Stimulated activated CD4-positive, alpha-beta T cell treated with anti-CD3 and anti-CD28 coated beads, TNF-alpha, amount 100 ng/mL, for 24 hours (primary cell): ENCODE measurements at places on chromosomes 2 and 18.

DNA sequence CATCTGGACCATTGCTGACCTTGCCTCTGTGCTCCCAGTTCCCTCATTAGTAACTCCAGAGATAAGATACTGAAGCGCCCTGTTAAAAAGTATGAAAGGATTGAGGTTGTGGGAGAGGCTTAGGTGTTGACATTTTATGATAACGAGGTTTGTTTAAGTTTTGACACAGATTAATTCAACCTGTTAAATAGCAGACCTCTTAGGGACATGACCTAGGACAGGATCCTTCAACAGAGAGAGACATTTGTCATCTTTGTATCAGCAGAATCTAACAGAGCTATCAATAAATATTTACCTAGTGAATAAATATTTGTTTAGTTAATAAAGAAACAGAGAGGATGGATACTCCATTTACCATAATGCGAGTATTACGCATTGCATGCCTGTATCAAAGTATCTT, 99.5 kb downstream of the DCC start:
- DNase-seq, result no peak

GRCh38 chr2:111126581-111126980, 5.9 kb downstream of the BCL2L11 start:
- DNase-seq, result no peak

DNA sequence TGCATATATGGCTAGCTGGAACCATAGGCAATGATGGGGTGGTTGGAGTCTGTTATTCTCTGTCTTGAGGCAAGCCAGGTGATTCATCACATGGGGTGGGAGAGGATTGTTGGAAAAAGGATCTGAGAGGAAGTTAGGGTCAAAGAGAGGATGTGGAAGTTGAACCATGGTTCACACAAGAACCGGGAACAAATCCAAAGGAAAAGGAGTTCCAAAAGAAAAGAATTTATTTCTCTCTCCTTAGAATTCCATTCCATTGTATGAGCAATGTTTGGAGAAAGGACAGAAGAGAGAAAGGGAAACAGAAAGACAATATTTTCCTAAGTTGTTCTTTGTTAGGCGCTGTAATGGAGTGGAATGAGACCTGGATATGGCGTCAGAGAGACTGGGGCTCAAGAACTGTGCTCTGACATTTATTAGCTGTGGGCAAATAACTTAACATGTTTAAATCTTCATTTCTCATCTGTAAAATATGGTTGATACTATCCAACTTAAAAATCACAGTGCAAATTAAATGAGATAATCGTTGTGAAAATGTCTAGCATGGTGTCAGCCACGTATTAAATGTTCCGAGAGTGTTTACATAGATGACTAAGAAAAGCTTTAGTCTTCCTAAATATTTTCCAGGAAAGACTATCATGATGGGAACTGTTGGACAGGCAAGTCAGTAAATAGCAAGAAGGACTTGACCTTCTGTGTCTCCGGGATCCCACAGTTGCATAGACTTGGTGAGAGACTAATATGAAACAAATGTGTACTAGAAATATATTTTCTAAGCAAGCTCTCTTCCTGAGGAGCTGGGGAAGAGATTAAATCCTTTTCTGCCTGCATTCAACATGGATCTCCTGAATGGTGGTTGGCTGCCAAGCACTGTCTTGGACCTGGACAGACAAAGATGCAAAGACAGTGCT, 71.4 kb downstream of the TRIB2 start:
- no peak for DNase-seq

DNA sequence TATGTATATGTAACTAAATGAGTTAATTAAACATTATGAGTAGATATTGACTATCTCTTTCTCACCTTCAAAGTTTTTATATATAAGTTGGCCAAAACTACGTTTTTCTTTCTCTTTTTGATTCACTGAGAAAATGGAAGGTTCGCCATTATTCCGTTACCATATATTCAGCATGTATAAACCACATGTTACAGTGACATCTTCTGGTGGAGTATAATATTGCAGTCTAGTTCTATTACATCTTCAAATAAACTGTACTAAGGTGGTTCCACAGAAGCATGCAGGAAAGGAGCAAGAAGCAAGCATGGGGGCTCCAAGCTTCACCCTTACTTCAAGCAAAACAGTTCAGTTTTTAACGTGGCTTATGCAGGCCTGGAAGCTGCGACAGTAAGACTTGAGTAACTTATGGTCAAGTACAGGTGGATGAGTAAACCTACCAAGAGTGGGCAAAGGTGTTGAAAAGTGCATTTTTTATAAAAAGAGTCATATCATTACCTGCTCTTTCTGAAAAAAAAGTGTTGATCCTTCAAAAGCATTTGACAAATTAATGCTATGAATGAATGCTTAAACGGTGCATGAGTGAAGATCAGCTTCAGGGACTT, 129.8 kb upstream of the RAB6C start:
- no peak for DNase-seq

- no peak for DNase-seq
Observed at GRCh38 chr2:85853499-85854165, 35.2 kb downstream of the ST3GAL5 start.

DNA sequence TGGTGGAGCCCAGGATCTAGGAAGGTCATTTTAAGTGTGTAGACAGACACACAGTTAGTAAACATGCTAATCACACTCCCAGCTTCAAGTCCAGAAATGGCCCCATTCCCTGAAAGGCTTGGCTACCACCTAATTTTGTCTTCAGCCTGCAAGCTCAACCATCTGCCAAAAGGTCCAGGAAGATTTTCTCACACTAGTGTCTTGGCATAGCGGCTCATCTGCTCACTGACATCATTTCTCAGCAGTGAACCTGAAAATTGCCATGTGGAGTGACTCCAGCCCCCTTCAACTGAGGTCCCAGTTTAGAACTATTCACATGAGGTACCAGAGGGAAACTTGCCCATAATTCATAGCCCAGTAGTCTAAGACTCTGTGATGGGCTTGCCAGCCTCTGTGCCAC, 748.9 kb downstream of the LRP1B start:
- DNase-seq, result no peak
